Caki2 (cell line): ENCODE measurements at places on chromosomes 7 and 10. TPM values are rescaled to one million over a fixed set of nuclear protein-coding genes. Genes with fewer than 3 reads are reported as not detected.

The KCNK18 gene
- not detected in 2 replicates for total RNA-seq

The STARD3NL gene
- 85.9 and 120 TPM in 2 replicates for total RNA-seq

The IKZF1 gene
- not detected in 2 replicates for total RNA-seq

The AKR1C8 gene
- 4.3 TPM in 1 of 2 replicates, not detected in the other for total RNA-seq

The SYT15B gene
- not detected in 2 replicates for total RNA-seq

The TMEM140 gene
- total RNA-seq, result 0.81 and 0.98 TPM in 2 replicates

The SLC13A1 gene
- total RNA-seq, result not detected in 2 replicates

The RADIL gene
- total RNA-seq, result 2.2 TPM in 1 of 2 replicates, not detected in the other

The ANKRD16 gene
- 10.4 and 10.5 TPM in 2 replicates for total RNA-seq

The HOXA2 gene
- 0.30 TPM in 1 of 2 replicates, not detected in the other for total RNA-seq
